Fibroblast of skin of back (primary cell): ENCODE measurements at places on chromosomes 4 and X.

DNA sequence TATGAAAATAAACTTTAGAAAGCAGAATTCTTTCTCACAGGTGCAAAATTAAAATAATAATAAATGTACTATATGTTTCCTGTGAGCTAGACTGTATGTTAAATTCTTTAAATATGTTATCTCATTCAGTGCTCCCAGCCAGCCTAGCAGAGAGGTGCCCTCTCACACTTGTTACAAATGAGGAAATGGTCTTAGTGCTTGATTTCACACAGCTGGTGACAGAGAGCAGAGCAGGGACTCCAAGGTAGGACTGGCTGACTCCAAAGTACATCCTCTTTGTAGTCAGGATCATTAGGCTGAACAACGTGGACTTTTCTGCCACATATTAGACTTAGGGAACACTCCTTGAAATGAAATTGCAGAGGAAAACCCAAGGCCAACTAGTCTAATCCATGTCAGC is 72.0 kb upstream of the HHIP start:
- no peak for DNase-seq

- no peak for DNase-seq
These were observed 263.4 kb upstream of the PITX2 start for GRCh38 chr4:110886270-110886669.

GRCh38 chr4:167221084-167221483 is 13.2 kb downstream of the SPOCK3 start:
- no peak for DNase-seq

- DNase-seq = no peak
These were observed 8.3 kb downstream of the NSD2 start for GRCh38 chr4:1879485-1879884.

DNA sequence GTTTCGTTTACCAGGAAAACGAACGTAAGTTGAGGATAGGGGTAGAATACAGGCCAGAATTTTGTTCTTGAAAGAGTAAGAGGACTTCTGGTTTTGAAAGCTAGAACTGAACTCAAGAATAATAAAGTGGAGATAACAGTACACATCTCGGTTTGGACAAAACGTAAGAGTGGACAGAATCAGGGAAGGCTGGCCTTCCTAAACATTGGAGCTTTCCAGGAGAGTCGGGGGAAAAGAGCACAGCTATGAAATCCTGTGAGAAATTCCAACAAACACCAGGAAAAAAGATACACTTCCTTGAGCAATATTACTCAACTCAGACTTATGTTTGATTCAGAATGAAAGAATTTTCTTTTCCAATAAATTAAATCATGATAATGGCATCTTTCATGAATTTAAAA is 1.2 kb downstream of the CTSO start:
- peak; percentile 62 for DNase-seq

DNA sequence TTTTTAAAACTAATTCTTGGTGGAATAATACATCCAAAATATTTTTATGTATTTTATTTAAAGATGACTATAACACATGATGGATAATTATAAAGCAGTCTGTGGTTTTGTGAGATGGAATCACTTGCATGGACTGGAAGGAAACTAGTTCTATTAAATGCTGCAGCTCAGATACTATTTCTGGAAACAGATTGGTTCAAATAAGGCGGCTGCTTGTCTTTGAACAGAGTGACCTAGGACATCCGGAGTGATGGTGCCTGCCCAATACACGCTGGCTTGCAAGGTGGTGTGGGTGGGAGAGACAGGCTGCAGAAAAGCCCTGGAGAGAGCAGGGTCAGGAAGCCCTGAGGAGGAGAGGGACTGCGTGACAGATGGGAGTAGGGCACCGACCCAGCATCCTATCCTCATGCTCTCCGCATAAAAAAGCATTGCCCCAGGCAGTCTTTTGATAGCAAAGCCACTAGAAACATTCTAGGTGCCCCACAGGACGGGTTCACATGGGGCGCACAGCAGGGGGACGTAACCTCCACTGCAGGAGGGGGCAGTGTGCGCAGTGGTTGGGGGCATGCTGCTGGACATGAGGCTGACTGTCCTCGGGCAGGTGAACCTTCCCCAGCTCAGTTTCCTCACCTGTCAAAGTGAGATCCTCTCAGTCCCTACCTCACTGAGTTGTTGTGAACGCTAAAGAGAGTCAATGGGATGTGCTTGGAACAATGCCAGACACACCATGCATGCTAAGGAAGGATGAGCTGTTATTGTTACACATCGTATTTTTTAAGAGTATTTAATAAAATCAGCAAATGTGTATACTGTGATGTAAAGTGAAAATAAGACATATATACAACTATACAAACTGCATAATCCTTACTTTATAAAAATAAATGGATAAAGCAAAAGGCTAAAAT is 71.3 kb downstream of the EVC2 start:
- peak; percentile 15 for DNase-seq

DNA sequence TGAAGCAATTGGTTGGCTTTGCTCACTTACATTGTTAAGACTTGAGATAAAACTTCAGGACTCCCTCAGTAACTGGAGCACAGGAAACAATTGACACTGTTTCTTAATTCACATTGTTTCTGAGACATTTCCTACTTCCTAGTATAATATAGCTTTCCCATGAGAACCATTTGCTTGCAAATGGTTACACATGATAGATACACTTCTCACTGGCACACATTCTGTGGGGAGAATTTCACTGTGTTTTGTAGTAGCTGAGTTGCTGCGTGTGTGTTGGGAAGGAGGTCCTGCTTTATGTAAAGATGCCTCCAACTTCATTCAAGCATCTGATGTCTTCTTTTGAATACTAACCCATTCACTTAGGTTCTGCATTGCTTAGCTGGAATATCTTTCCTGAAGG is 85.3 kb upstream of the SLC4A4 start:
- DNase-seq = no peak

GRCh38 chr4:122836941-122837340 is 10.3 kb downstream of the FGF2 start:
- peak; percentile 67 for DNase-seq

GRCh38 chrX:78118628-78119027 is 14.6 kb downstream of the PGK1 start:
- DNase-seq = no peak

DNA sequence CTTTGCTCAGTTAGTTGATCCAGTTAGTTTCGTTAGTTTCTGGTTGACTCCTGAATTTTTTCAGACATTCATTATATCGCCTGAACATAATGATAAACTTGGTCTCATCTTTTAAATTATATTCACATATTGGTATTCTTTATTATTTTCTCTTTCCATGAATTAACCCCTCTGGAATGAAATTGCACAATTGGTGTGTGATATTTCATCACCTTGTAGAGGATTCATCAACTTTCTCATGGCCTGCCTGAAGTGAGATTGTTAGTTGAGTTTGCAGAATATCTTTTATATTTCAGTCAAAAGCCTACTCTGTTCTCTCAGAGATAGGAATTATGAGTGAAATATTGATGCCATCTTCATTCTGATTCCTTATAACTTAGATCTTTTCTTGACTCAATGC is 1160.6 kb upstream of the AGA start:
- DNase-seq = peak; percentile 11

DNA sequence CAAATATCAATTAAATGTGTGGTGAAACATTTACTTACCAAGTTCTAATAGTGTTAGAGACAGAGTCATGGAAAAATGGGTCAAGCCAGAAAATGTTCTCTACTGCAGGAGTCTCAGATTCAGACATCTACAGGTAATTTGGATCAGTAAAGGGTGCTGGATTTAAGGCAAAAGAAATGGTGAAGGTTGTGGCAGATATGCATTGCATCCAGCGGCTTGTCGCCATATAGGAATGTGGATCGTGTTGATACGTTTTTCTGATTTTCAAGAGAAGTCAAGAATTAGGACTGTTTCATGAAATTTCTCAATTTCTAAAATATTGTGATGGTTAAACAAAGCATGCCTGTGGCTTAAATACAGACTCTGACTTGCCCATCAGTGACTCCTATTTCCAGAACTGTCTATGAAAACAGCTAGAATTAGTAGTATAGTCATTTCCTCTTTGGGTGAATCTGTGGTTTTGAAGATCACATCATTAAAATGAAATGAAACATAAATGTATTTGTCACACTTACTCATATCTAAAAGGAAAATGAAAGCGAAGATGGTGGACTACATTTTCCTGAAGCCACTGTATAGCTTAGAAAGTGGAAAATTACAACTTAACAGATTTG is 110.1 kb upstream of the VEGFC start:
- peak; percentile 98 for DNase-seq

- DNase-seq = no peak
These were observed 23.7 kb upstream of the MSANTD1 start for GRCh38 chr4:3225071-3225850.

DNA sequence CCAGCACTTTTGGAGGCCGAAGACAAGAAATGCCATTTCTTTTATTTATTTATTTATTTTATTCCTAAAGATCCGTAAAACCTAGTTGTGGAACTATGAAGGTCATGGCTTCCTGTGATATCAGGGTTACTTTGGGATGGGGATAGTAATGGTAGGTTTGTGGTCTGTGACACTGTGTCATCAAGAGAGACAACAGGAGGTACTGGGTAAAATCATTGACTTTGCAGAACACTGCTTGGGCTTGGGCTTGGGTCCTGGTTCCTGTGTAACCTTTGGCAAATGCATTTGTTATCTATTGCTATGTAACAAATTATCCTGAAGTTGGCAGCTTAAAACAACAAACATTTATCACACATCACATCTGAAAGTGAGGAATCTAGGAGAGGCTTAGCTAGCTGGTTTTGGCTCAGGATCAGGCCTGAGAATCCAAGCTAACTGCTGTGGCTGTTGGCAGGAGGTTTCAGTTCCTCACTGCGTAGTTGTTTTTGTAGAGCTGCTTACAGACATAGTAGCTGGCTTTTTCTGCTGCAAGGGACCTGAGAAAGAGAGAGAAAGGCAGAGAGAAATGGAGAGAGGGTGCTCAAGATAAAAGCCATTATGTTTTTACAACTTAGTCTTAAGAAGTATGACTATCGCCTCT is 576.4 kb upstream of the SLIT2 start:
- DNase-seq = peak; percentile 52

GRCh38 chr4:6546681-6547447 is 28.1 kb upstream of the MAN2B2 start:
- peak; percentile 62 for DNase-seq

DNA sequence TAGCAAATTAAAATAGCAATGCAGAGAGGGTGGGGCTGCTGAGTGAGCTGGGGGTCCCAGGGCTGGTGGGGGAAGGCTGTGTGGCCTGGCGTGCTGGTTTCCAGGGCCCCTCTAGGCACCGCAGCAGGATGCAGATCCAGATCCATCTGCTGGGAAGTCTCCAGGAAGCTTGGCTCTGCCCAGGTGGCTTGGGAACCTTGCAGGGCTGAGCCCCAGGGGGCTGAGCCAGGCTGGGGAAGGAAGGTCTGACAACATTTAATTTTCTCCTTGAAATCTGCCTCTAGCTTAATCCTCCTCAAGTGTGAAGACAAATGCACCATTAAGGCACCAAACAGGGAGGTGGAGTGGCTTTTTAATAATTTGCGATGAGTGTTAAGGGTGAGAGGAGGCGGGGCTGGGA is 31.7 kb downstream of the SORCS2 start:
- no peak for DNase-seq

GRCh38 chrX:149541521-149542047 is 772 bp downstream of the EOLA1 start:
- no peak for DNase-seq

GRCh38 chr4:92182736-92183407 is 120.9 kb upstream of the GRID2 start:
- DNase-seq = no peak

DNA sequence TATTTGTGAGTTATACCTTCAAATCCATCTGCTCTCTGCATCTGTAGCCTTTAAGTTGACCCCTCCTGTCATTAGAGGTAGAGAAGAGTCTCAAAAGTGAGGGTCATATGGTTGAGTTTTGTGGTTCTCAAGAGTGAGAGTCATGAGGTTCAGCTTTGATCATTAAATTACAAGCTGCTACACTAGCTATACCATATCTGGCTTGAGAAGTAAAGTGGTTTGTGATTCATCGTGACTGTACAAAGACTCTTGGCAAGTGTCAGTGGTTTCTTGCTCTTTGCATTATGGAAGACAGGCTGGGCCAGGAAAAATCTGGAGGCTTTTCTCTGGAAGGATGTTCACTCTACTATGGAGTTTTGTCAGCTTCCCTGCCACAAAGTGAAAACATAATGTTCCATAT is 170.6 kb downstream of the ZC4H2 start:
- DNase-seq = no peak

DNA sequence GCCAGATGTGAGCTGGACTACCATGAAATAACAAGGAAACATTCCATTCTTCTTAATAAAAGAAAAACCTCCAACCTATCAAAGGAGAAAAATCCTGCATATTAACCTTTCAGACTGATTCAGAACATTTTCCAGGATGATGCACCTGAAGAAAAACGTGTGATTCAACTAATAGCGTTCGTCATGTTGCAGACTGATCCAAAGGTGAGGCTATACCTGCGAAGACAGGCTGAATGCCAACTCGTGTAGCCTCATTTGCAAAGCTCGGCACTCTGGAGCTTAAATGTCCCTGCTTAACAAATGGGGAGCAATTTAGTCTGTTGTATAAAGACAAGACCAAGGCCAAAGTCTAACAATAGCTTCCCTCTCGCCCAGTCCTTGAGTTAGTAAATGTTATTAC is 172.0 kb upstream of the NOCT start:
- no peak for DNase-seq

DNA sequence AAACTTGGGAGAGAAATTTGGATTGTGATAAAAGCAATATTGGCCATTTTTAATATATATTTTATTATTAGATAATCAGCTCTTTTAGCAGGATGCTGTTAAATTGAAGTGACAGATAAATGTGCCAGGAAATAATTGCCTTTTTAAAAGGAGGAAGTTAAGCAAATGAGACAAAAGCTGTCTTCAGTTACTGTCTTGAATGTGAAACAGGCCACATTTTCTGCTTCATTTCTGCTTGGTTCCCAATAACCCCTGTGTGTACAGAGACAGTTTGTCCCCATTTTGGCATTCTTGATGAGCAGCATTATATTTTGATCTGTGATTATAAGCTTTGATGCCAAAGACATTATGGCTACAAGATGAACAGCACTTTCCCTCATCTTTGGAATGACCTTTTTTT is 953 bp downstream of the EPGN start:
- no peak for DNase-seq

- DNase-seq = no peak
These were observed 13.7 kb upstream of the TMSB4X start for GRCh38 chrX:12961196-12961718.

DNA sequence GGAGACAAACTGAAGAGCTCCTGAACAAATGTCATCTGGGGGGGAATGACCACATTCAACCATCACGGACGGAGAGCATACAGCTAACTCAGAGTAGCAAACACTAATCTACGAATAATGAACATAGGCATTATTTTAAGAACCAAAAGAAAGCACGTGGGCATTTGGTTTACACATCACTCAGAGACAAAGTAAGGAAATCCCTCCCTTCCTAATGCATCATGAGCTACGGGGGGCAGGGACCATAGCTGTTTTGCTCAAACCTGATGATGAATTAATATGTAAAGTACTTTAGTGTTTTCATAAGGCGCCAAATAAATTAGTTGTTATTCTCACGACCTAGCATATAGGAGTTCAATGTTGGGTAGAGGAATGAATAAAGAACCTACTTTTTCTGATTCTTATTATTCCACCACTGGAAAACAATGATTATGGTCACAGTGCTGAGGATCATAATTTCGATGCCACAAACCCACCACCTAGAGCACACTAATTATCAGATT is 11.7 kb upstream of the TMEM156 start:
- no peak for DNase-seq
